ENCODE measurements at places on chromosomes 6 and 20.

GRCh38 chr20:20362774-20363433 lies 5.0 kb upstream of the INSM1 start:
- no peak for ATAC-seq

DNA sequence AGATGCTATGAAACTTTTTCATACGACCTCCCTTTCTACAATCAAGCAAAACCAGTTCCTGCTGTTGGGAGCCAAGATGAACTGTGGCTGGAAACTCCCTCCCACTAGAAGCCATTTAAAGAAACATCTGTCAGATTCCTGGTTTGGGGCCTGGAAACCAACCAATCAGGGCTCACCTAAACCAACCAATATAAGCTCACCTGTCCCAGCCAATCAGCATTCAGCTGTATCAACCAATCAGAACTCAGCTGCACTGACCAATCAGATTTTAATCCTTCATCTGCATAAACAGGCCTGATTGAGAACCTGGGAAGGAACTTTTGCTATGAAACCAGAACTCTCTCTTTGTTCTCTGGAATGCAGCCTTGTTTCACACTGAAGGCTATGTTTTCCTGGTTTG lies 42.4 kb downstream of the SNX14 start:
- peak; percentile 31 for ATAC-seq

- peak; percentile 21 for ATAC-seq
These were observed 80.3 kb downstream of the BACH2 start for GRCh38 chr6:90216072-90216977.

GRCh38 chr20:45826381-45827019 lies 612 bp downstream of the TNNC2 start:
- no peak for ATAC-seq

- ATAC-seq, result no peak
These were observed 44.1 kb upstream of the EDN1 start for GRCh38 chr6:12245763-12246718.

DNA sequence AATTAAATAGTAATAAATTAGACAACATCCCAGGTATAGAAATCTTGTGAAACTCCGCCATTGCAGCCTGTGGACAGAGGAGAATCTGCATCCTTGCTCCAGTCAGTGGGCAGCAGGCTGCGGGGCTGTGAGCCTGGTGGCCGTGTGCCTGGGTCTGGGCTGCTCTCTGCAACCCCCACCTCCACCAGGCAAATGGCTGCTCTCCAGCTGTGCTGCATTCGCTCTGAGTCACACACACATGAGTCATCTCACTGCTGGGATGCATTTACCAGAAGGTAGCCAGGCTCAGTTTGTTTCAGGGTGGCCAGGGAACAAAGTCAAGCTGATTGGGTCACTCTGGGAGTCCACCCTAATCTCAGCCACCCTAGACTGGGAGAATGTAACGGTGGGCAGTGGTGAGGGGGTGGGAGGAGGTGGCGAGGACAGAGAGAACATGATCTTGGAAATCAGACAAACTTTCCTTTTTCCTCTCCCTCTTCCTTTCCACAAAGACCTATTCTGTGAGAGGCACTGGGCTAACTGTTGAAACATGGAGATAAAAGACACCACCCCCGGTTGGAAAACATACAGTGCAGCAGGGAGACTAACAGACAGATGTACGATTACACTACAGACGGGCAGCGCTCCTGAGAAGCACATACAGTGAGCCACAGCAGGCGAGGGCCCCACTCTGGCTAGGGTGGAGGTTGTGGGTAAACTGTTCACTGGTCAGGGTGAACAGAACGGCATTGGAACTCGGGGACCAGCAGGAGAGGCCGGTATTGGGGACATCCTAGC lies 59.2 kb downstream of the TRAM2 start:
- peak; percentile 99 for ATAC-seq

DNA sequence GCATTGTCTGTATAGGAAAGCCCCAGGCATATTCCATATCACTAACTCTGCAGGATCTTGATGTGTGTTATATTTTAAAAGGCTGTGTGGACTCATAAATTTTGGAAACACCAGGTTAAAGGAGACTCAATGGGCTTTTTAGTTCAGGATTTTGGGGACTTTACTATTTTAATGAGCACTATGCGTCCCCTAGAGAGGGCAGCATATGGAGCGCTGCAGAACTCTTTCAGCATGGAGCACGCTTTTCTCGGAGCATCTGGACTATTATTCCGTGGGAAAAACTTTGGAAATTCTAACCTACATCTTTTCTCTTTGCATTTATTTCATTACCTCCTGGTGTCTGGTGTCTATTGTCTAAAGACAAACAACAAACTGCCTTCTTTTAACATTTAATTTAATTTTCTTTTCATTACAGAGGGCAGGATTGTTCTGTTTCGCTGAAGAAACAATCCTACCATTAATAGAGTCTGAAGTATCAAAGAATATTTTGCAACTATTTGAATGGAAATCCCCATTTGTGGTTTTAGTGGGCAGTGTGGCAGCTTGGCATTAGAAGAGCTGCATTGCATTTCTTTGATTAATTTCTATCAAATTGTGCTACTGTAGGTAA lies 399.9 kb upstream of the HSF2 start:
- ATAC-seq, result no peak

- peak; percentile 66 for ATAC-seq
These were observed 57.3 kb downstream of the LINC00237 start for GRCh38 chr20:21048841-21049273.

DNA sequence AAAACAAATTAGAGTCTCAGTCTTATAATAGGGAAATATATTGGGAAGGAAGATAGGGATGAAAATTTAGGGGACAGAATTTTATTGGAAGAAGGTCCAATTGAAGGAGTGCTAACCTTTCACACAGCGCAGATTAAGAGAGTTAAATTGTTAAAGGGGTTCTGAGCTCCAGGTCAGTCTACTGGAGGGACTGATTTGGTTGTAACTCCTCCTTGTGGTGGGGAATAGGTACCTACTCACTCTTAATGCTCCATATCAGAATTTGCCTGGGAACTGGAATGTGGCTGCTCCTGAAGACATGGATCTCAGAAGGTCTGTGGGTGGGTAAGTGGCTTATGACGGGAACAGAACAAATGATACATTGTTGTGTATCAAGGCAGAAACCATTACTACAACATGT lies 143.5 kb downstream of the FLRT3 start:
- ATAC-seq, result no peak

GRCh38 chr20:61045091-61045490 lies 207.0 kb upstream of the CDH4 start:
- no peak for ATAC-seq

- no peak for ATAC-seq
These were observed 47.2 kb downstream of the FIG4 start for GRCh38 chr6:109738255-109738654.
